NCI-H1417 treated with DMSO at 0.1 percent for 48 hours (cell line): ENCODE measurements at places on chromosomes 1 and 21.
A peak's percentile ranks its signal among the peaks of the same experiment; 100 is the strongest.

DNA sequence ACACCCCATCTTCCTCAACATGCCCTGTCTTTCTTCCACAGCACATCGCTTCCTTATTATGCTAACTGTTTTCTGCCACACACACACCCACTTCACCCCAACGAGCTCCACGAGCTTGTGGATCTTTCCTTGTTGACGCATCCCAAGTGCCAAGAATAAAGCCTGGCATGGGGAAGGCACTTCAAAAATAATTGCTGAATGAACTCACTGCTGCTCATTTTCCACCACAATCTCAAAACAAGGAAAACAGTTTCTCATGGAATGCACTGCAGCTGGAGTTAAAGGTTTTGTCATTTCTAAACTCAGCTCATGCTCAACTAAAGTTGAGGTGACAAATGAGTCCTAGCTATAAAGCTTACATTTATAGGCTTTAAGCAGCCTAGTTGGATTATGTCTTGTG, 86.0 kb downstream of the TIAM1 start:
- no peak for DNase-seq

GRCh38 chr1:36553591-36554322, 71.0 kb upstream of the CSF3R start:
- DNase-seq = peak; percentile 4

GRCh38 chr1:206445116-206445515, 25.2 kb upstream of the IKBKE start:
- no peak for DNase-seq

DNA sequence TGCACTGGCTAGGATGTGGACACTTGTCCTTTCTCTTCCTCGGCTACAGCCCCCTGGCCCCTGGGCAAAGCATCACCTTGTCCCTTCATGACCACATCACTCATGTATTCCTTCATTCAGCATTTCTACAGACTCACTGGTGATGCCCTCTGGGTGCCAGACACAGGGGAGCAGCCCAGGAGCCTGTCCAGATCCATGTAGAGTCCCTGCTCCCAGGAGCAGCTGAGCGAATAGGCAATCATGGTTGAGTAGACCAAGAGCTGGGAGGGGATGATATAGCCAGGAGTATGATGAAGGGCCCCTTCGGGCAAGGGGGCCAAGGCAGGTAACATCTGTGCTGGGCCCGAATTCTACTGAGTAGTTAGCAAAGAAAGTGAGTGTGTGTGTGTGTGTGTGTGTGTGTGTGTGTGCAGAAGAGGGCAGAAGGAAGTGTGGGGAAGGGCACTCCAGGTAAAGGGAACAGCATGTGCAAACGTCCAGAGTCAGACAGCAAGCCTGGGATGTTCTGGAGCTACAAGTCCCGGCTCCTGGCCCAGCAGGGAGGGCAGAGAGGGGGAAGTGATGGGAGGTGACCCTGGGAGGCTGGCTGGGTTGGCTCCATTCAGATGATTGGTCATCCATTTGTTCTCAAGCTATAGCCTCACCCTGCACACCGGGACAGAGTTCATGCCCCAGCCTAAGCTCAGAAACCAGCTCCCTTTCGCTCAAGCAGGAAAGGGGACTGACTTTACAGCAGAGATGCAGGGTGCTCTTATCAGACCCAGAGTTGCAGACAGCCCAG, 21.0 kb upstream of the PIK3CD start:
- DNase-seq = no peak

DNA sequence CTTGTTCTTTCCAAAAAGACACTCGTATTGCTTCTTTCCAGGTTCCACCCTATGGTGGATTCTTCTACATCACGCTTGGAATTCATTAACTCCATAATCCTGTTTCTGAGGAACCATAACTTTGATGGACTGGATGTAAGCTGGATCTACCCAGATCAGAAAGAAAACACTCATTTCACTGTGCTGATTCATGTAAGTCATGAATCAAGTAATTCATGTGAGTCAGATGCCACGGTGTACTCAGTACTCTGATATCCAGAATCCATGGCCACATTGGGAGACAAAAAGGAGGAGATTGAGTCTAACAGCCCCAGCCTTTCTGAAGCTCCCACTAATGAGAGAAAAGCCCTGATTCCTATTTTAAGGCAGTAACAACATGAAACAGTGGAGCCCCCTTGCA, 7.4 kb downstream of the CHI3L2 start:
- no peak for DNase-seq

DNA sequence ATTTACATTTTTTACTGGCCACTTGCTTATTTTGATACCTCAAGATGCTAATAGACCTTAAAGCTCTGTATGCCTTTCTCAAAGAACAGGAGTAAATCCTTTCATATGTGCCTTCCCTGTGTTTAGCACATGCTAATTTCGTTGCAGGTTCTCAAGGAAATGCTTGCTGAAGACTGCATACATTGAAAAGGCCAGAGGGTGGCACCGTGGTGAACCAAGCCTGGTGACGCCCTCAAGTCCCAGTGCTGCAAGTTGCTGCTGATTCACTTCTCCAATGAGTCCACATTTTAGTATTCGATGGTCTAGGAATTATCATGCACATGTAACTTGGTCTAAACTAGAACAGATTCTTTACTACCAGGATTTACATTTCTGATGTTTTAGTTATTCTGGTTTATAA, 94.1 kb downstream of the CLDN17 start:
- no peak for DNase-seq

DNA sequence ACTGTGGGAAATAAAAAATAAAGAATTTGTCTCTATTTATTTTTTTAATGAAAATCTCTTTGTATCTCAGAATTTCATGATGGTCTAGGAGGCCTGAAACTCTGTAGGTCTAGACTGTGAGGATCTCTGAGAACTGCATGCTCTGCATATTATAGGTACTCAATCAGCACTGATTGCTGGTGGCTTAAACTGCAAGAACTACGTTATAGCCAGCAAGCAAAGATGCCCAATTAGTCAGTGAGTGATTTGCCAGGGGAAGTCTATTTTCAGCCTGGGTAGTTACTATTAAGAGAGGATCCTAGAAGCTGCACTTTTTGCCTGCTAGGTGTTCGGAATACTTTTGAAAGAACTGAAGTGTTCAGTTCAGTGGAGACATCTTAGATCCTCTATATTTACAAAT, 87.4 kb downstream of the GPR52 start:
- DNase-seq = no peak

- DNase-seq = no peak
Measured at GRCh38 chr1:193368302-193368701, 181.9 kb upstream of the B3GALT2 start.

DNA sequence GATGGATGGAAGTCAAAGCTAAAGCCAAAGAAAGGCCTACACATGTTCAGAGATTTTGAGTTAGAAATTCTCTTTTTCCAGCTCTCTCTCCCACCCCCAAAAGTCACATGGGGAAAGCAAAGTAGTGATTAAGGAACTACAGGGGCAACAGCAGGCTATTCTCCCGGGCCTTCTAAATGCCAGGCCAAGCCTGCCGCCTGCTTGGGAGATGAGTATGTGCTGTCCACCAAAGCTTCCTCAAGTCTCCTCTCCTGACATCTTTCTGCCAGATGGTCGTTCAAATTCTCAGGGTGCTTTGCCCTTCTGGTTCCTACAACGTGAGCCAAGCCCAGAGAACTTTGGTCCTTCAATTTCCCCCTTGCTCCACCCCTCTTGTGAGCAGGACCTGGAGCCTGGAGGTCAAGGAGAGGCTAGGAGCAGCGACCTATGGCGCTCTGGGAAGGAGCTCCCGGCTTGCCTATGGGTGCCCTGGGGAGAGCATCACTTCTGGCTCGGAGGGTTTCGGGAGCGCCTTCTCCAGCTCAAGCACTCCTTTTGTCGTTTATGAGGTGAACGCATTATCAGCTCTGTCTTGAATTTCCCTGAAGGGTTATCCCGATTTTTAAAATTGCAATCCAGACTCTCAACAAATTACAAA, 4.4 kb upstream of the PRRX1 start:
- no peak for DNase-seq

DNA sequence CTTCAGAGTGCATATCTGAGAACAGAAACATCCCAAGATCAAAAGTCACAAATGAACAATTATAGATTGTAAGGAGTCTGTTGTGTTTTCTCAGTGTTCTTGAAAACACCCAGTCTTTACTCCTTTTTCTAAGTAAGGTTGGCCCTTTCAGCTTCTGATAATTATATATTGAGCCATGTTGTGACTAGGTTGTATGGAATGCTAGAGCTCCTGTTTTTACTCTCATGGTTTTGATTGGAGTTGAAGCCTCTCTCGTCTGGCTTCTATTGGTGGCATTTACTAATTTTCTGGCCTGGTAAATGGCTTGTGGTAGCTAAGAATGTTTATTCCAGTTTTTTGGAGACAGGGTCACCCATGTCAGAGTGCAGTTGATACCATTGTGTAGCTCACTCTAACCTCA, 84.7 kb downstream of the NDUFS5 start:
- DNase-seq = no peak

DNA sequence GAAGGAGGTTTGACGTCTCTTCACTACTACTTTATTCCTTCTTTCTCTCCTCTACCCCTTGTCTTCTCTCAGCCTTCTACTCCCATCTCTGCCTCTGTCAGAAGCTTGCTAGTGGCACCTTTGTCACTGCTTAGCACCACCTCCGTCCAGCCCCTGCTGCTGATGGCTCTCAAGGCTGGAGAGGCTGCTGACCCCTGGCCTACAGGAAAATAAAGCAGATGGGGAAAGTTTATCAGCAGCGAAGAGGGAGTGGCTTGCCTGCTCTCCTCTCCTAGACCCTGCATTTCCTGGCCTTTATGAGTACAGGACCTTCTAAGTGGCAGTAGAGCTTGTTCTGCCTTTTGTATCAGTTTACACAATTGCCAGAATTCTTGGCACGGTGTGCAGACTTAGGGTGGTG, 27.0 kb downstream of the PROX1 start:
- DNase-seq = no peak

- DNase-seq = no peak
Measured at GRCh38 chr1:22750685-22751051, 40.0 kb downstream of the EPHB2 start.

DNA sequence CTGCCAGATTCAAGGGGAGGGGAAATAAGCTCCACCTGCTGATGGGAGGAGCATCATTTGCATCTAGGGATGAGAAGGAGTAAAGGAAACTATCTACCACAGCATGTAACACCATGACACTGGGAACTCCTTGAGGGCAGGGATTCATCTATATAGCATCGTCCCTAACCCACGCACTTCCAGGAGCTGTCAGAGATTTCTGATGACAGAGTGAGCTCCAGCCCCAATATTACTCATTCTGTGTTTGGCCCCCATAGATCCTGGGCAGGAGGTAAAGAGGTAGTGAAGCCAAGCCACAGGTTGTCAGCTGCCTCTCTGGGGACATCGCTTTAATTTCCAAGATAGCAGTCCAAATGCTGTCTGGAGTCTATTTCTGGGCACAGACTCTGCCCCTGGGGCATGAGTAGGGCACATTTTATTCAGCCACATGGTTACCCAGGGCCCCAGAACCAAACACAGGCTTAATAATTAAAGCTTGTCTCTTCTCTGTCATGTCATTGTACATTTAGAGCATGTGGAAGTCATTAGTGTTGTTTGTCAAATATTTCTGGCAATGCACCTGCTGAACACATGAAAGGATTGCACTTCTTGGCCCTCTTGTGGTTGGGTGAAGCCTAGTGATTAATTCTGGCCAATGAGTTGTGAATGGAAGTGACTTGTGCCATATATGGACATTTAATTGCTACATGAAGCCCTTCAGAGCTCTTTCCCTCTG, 105.9 kb upstream of the POU3F1 start:
- peak; percentile 95 for DNase-seq
